ENCODE measurements at places on chromosomes 12 and 14.

- DNase-seq, result no peak
Measured at GRCh38 chr12:109847142-109847735, 14.0 kb upstream of the TRPV4 start.

DNA sequence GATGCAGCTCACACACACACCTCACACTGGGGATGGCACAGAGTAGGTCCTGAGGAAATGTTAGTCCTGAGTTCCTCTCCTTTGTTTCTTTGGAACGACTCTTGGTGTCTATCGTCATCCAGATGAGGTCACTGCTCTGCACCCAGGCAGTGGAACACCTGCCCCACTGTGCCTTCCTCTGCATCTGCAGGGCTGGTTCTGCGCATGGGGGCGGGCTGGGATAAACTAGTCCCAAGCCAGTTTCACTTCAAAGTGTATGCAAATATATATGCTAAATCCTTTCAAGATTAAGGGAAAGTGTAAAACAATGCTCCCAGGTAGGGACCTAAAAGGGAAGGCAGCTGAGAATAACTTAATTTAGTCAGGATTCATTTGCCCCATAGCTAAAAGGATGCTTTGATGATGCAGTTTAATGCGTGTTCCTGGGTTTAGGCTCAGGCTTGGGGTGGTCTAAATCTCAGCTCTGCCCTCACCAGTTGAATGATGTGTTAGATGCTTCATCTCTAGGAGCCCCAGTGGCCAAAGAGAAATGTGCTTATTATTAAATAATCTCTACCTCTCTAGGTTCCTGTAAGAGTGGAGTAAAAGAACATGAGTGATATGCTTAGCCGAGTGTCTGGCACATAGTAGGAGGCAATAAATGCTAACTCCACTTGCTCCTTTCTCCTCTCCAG is 47.1 kb upstream of the OVCH1 start:
- no peak for DNase-seq

DNA sequence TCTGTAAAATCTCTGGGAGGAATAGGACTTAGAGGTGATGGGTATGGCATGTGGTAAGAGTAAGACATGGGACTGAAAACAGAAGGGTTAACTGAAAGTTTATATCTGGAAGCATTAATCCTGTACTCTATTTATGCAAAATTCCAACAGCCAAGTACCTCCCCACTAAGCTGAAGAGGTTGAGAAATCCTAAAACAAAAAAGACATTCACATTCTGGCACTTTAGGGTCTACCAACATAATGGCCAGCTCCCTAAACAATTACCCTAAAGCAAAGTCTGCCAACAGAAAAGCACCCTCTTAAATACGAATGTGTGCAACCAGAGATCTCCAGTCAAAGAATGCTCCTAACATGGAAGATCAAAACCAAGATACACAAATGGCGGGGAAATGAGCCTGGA is 87.4 kb downstream of the GTF2A1 start:
- DNase-seq, result no peak

- DNase-seq, result no peak
Measured at GRCh38 chr12:108482717-108483212, 32.3 kb upstream of the FICD start.

DNA sequence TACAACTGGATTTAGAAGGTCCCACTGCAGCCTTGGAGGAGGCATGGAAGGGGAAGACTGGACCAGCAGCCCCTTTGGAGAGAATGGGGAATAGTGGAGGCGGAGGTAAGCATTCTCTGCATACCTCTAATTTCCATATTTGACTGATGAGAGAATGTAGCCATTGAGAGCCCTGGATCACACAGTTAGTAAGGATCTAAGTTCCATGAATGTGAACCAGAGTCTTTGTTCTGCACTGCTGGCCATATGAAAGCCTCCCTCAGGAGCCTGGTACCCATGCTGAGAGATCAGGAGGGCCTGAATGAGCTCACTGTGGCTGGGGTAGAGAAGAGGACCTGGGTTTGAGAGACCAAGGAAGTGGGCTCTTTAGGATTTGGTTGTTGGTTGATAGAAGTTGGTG is 192.1 kb downstream of the TMEM132C start:
- DNase-seq, result no peak

DNA sequence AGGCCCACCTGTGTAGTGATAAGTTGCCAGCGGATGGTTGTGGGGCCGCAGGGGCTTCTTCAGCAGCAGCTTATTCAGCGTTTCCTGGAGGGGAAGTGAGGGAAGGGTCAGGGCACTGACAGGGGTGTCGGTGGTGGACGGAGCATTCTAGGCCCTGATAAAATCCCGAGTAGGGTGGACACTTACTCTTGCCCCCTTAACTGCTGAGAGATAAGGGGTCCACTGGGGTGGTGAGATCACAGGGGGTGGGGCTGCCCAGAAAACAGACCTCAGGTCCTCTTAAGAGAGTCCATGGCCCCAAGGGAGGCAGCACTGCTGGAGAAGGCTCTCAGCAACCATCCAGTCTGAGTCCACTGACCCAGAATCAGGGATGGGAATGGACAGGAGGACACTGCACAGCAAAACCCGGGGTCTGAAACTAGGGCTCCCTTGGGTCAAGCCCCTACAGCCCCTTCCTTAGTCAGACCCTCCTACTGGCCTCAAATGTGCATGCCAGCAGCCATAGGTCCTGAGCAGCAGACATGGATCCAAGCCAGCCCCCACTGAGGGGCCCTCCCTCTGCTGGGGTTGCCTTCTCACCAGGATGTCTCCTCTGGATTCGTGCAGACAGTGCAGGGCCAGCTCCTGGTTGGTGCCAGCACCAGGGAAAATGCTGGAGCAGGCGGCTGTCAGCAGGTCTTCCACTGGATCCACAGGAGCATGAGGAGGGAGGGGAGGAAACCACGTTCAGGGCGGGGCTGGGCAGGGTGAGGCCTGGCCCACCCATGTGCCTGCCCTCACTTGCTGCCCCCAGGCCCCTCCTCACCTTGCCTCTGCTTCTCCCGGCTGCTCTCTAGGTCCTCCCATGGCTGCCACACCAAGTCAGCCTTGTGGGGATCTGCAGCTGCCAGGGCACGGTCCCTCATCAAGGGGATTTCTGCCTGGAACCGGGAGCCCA is 12.1 kb upstream of the PNMA1 start:
- DNase-seq, result no peak

DNA sequence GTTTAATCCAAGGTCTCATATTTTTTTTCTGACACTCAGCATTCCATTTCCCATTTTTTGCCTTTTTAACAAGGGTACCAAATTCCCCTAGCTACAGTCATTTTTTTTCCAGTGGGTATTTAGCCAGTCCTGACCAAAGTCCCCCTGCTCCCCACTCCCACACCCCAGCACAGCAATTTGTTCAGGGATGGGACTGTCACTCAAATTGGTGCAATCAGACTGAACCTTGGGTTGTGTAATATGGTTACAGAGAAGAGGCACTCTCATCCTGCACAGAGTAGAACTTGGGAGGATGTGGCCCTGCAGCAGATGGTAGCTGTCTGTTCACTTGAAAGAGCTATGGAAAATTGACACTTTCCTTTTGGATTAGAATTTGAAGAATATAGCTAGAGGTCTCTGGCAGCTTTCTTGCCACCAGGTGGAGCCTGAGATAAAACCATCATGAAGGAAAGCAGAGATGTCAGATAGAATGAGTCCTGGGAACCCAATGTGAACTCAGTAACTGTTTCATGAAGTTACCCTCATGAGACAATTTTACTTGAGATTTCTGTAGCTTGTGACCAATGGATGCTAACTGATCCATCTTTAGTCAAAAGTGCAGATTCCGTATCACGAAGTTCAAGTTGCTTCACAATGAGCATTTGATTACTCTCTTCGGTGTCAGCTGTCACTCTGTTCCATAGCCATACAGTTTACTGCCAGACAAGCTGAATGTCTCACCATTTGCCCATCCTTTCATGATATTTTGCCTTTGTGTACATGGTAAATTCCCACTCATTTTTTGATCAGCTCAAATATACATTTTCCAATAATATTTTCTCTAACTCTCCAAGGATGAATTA is 394.0 kb upstream of the SYT1 start:
- DNase-seq, result no peak

GRCh38 chr14:74641601-74642391 is 29.8 kb upstream of the LTBP2 start:
- DNase-seq, result no peak

- no peak for DNase-seq
Measured at GRCh38 chr12:130566446-130567155, 149.5 kb downstream of the RIMBP2 start.

DNA sequence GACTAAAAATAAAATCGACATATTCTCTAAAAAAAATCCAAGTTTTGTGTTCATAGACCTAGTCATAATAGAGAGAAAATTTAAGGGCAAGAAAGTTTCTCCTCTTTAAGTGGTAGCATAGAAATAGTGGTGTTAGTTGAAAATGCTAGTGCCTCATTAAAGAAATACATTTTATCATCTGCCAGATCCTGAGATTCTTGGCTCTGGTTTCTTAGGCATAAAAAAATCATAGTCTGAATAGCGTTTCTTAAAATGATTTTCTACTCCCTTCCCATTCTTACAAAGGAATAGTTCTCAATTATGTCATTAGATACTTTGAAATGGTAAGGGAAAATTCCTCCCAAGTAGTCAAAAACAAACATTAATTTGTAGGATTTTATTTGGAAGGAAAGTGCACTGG is 212.8 kb downstream of the NELL2 start:
- no peak for DNase-seq

DNA sequence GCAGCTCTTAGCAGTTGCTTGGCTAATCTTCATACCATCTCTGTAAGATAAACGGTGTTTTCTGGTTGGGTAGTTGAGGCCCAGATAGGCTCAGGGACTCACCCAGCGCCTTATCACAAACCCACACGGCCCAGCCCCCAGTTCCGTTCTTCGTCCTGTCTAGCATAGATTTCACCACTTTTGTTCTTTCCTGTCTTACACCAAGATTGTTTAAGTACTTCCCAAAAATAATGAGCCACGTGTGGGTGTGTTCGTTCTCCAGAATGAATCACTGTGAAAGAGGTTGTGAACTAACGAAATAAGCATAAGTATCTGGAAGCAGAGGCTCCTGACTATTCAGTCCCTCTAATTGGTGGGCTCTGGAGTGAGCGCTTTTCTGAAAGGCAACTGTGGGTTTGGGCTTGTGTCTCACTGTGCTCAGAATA is 21.4 kb downstream of the ACVR1B start:
- DNase-seq, result no peak
